RWPE1 (cell line): ENCODE measurements at places on chromosomes 1 and 21.

GRCh38 chr1:214414691-214415090, 133.7 kb downstream of the SMYD2 start:
- DNase-seq: no peak

DNA sequence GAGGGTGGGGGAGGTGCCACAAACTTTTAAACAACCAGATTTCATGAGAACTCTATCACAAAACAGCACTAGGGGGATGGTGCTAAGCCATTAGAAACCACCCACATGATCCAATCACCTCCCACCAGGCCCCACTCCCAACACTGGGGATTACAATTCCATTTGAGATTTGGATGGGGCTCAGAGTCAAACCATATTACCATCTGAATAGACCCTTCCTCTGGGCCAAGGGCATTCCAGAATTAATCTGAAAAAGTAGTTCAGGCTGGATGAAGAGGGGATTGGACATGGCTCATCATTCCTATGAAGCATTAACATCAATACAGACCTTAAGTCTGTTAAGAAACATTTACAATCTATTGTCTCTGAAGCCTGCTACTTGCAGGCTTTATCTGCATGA, 149.9 kb upstream of the DNAH14 start:
- no peak for DNase-seq

DNA sequence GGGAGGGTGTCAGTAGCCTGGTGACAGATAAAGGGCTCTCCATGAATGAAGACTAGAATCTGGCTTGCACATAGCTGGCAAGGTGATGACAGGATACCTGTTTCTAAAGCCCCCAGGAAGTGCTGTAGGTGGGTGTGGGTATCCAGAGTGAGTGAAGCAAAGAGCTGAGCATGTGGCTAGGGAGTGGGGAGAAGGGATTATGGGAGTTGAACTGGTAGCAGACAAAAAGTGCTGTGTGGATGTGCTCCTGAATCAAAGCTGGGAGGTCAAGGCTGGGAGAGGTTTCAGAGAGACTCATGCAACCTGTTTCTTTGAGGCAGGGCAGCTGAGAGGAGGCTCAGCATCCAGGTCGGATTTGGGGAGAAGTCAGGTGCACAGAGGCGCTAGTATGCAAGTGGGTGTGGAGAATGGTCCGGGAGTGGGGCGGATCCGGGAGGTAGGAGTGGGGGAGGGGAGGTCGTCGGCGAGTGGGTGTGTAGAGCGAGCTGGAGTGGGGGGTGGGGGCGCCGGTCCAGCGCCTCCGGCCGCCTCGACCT, 600 bp downstream of the ASTN1 start:
- no peak for DNase-seq

DNA sequence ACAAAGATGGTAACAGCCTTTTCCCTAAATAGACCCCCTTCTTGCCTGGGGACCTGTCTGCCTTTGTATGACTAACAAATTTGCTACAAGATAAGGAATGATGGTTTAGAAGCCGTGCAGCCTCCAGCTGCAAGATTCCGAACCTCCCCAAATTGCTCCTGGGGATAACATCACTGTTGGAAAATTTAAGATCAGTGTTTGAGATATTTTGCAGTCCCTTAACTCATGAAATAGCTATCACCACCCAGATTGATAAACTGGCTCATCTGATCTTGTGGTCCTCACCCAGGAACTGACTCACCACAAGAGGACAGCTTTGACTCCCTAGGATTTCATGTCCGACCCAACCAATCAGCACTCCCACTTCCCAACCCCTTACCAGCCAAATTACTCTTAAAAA, 254.7 kb downstream of the USH2A start:
- DNase-seq: no peak

GRCh38 chr1:47694011-47694890, 256.4 kb downstream of the FOXD2 start:
- DNase-seq: no peak

GRCh38 chr1:40653851-40654537, 11.5 kb downstream of the RIMS3 start:
- DNase-seq: no peak
